ENCODE measurements at places on chromosomes 7 and 10.
A peak's percentile ranks its signal among the peaks of the same experiment; 100 is the strongest.

GRCh38 chr7:55526329-55526728 lies 46.0 kb downstream of the VOPP1 start:
- DNase-seq = no peak

- peak; percentile 36 for DNase-seq
Observed at GRCh38 chr7:98165827-98166667, 45.2 kb upstream of the BHLHA15 start.

- peak; percentile 10 for DNase-seq
Observed at GRCh38 chr7:50336894-50337703, 32.6 kb downstream of the IKZF1 start.

DNA sequence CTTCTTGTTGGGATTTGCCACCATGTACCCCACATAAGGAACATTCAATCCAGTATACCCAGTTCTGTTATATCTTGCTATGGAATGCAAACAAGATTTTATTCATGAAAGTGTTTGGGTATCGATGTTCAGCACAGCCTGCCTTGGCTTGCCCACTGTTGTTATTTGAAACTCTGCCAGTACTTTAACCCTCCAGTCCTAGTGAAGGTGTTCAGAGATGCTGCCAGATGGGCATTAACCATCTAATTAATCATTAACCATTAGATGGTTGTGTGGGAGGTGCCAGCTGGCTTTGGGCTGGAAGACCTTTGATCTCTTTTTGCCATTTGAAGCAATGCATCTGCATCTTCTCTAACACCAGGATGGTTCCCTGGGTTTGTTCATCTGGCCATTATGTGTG lies 363.0 kb downstream of the SH2D4B start:
- DNase-seq = no peak

- DNase-seq = no peak
Observed at GRCh38 chr7:119413314-119413805, 859.6 kb upstream of the KCND2 start.

GRCh38 chr7:107857541-107857912 lies 33.5 kb upstream of the DLD start:
- no peak for DNase-seq

GRCh38 chr7:24704311-24704710 lies 53.0 kb downstream of the GSDME start:
- no peak for DNase-seq

GRCh38 chr7:88638583-88638982 lies 120.9 kb upstream of the ZNF804B start:
- no peak for DNase-seq

- no peak for DNase-seq
Observed at GRCh38 chr10:14060320-14061070, 270.2 kb downstream of the FRMD4A start.

DNA sequence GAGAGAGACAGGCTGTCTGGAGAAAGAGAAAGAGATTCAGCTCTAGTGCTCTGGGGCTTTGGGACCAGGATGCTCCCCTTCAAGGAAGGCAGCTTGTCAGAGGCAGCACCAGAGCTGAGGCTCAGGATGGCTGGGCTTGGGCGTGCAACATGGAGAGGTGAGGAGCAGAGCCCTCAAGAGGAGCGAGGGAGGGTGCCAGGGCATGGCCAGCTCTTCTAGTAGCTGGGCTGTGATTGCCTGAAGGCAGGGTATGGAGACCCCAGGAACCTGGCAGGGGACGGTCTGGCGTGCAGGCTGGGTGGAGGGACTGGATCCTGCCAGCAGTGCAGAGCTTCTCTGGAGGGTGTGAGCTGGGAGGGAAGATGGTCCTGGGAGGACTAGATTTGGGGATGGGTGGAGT lies 40.2 kb downstream of the ANTXRL start:
- no peak for DNase-seq

DNA sequence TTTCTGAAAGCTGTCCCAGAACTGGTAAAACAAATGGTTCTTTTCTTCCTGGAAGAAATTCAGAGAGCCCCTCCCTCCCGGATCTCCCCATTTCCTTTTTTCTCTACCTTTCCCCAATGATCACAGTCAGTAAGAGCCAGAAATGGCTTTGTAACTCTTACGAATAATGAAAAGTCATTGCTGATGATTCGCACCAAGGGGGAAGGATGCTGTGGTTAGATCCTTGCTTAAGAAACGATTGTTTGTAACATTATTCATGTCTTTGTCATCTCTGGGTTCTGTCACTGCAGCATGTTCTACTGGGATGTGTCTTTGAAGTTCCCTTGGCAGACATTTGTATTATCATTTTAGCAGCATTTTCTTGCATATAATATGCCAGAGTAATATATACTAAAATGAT lies 138.9 kb downstream of the CACNB2 start:
- no peak for DNase-seq

DNA sequence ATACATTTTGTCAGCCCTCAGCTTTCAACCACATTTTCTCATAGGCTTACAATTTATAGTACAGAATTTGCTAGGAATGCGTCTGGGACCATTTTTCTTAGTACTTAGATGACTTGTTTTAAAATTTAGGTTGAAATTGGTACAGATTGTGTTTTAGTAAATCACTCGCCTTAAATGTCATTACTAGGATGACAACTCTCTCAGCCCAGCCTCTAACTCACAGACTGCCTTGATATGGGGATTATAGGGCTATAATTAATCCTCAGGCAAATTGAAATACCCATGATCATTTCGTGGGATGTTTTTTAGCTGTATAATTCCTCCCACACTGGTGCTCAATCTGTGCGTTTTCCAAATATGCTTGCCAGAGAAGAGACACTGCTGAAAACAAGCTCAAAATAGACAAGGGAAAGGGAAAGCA lies 299.7 kb upstream of the AKR1E2 start:
- no peak for DNase-seq

DNA sequence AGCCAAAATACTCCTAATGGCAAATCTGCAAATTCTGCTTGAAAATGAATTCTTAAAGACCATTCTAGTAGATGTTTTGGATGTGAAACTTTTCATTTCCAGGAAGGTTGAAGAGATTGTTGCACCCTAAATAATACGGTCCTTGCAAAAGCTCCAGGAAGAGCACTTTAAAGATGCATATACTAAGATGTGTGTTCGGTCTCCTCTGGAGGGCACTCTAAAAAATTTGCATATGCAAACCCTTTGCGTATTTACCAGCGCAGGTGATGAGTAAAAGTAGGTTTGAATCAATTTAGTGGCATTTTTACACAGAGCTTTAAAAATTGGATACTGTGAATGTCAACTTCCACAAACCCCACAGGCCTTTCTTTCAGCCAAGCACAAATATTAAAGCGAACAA lies 378.1 kb upstream of the SORCS1 start:
- no peak for DNase-seq

- no peak for DNase-seq
Observed at GRCh38 chr10:132111121-132111731, 45.5 kb downstream of the JAKMIP3 start.

DNA sequence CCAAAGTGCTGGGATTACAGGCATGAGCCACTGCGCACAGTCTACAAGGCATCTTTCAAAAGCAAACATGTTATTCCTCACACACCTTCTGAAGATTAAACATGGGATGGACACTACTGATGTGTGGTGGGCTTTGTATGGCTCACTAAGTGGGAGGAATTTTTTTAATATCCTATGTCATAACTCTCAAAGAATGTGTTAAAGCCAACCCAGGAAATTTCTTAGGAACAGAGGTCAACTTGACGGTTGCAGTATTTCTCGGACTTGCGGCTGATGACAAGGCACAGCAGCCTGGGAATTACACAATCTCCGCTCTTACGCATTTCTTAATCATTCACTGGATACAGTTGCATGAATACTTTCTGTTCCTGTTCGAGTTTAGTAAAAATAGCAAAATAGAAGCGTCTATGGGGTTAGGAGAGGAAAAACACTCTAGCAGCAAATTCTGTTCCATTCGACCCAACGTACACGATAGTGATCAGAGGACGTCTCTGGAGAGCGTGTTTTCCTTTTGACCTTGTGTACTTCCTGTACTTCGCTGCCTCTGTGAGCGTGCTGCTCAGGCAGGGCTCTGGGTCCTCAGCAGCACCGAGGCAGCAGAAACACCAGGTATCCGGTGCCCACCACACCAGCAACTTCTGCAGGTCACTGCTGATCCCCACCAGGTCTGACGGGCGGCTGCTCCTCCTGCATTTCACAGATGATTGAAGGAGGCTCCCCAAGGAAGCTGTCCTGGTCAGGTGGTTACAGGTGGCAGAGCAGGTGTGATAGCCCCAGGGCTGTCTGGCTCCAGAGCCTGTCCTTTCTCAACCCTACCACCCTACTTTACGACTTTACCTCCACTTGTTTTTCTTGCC lies 26.4 kb upstream of the SRGN start:
- no peak for DNase-seq

- no peak for DNase-seq
Observed at GRCh38 chr7:100008525-100008924, 6.9 kb upstream of the ZKSCAN1 start.

DNA sequence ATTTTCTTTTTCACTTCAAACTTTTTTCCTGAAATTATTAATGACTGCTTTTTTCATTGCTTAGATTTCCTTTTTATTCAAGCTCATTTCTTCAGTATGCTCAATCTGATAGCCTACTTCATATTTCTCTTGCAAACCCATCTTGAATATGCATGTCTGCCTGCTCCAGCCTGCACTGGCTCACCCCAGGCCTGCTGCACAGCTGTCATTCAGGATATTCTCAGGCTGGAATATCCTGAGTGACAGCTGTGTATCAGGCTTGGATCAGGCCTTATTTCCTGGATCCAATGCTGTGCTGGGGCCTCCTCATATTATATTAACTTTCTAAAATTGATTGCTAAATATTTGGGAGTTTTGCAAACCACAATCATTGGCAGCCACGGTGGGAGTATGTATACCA lies 120.2 kb upstream of the TNS3 start:
- DNase-seq = no peak

GRCh38 chr7:41994036-41994745 lies 242.8 kb downstream of the GLI3 start:
- DNase-seq = no peak

GRCh38 chr7:151936207-151936606 lies 20.0 kb upstream of the GALNTL5 start:
- no peak for DNase-seq

- DNase-seq = no peak
Observed at GRCh38 chr7:55250313-55250712, 114.8 kb upstream of the LANCL2 start.

DNA sequence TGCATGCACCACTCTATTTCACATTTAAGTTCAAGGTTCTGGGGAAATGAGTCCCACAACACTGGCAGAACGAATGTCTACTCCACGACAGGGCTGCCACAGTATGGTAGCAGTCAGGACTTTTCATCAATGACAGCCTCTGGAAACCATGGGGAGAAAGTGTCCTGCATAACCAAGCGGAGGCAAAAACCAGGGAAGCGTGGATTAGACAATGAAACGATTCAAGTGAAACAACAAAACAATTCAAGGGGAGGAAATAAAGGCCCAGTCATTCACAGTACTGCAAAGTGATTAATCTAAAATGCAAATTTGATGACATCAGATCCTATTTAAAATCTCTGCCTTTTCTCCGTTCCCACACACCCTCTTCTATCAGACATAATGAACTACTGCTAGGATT lies 168.2 kb downstream of the DPY19L1 start:
- DNase-seq = no peak

GRCh38 chr7:1567896-1568510 lies 1.8 kb downstream of the PSMG3 start:
- no peak for DNase-seq

DNA sequence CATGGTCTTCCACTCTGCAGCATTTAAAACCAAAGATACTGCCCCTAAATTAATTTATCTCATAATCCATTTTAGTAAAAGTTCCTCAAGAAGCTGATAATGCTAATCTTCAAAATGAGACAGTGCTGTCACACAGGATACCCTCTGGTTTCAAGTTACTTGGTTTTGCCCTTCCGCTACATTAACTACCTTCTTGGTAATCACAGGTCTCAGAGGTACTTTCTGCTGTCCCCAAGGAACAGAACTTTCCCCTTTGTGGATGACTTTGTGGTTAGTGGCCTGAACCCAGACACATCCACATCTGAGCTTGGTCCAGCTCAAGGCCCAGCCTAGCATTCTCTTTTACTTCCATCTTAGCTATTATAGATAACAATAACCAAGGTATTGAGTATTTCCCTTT lies 88.8 kb upstream of the TMEM26 start:
- no peak for DNase-seq

DNA sequence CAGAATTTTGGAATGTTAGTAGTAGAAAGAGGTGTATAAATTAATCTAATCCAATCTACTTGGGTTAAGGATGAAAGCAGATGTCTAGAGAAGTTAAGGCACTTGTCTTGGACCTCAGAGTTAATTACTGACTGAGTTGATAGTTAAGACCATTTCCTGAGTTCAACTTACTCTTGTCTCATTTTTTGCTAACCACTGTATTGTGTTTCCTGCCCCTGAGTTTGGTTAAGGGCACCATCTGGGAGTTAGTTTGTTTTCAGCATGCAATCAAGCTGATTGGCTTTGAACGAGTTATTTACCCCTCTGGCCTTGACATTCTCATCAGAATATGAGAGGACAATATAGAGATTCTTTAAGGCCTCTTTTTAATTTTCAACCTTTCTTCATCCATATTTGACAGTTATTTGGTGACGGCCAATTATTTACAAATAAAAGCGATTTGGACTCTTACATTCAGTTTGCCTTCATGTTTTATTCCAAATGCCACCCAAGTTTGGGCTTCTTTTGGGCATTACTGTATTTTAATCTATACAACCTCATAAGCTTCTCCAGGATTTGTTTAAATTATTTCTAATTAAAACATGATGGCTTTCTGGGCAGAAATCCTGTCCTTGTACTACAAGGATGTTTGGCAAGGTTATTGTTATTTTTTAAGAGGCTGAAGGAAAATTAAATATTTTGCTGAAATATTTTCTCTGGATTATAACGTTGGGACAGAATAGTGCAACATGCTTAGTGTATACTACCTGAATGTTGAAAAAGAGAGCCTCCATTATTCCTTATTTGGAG lies 225.0 kb downstream of the CACNB2 start:
- DNase-seq = no peak

- DNase-seq = no peak
Observed at GRCh38 chr7:159145490-159145855, 806 bp upstream of the VIPR2 start.

GRCh38 chr7:17152721-17153120 lies 145.7 kb upstream of the AHR start:
- DNase-seq = no peak

DNA sequence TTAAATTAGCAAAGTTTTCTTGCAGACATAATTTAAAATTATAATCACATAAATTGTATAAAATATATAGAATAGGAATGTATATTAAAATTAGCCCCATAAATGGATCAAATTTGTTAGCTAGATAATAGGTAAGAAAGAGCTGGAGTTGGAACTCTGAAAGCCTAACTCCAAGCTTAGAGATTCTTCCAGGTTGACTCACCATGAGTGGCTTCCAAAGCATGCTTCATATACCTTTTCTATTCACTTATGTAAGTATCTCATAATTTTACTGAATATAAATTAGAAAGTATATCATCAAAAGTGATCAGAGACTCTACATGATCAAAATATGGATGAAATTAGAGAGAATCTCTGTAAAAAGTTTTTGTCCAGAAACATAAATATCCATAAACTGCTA lies 320.7 kb upstream of the MAGI2 start:
- DNase-seq = no peak

Data from hematopoietic multipotent progenitor cell treated with erythropoietin and hydrocortisone succinate and interleukin-3 and kit ligand, for 17 days (in vitro differentiated cells).